GM04504 (cell line): ENCODE measurements at places on chromosomes 7 and 10.

GRCh38 chr7:47759056-47759706 is 177.3 kb upstream of the TNS3 start:
- DNase-seq = no peak

DNA sequence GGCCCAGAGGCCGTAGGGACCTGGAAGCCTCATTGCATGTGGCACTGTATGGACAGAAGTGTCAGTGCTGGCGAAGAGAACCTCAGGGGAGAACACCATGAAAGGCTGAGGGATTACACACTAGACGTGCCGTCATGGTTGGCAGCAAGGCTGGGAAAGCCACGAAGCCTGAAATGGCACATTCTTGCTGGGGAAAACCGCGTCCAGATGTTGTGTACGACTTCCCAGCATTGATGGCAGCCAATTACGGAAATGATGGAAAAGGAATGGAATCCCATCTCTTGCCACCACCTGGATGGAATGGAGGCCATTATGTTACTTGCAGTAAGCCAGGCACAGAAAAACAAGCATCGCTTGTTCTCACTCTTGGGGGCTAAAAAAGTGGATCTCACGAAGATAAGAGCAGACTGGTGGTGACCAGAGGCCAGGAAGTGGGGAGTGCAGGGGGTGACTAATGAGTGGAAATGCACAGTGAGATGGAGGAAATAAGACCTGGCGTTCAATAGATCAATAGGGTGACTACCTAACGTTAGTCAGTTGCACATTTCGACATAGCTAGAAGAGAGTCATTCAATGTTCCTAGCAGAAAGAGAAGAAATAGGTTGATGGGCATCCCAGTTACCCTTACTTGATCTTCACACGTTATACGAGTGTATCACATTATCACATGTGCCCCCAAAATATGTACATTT is 14.6 kb upstream of the PWWP2B start:
- peak; percentile 89 for DNase-seq

GRCh38 chr7:130814778-130815335 is 80.8 kb upstream of the KLF14 start:
- peak; percentile 22 for DNase-seq

- DNase-seq = no peak
Measured at GRCh38 chr10:95289003-95289920, 1.5 kb downstream of the PDLIM1 start.

GRCh38 chr7:119931230-119931824 is 341.6 kb upstream of the KCND2 start:
- DNase-seq = no peak

GRCh38 chr7:99105756-99106155 is 38.2 kb downstream of the SMURF1 start:
- no peak for DNase-seq

DNA sequence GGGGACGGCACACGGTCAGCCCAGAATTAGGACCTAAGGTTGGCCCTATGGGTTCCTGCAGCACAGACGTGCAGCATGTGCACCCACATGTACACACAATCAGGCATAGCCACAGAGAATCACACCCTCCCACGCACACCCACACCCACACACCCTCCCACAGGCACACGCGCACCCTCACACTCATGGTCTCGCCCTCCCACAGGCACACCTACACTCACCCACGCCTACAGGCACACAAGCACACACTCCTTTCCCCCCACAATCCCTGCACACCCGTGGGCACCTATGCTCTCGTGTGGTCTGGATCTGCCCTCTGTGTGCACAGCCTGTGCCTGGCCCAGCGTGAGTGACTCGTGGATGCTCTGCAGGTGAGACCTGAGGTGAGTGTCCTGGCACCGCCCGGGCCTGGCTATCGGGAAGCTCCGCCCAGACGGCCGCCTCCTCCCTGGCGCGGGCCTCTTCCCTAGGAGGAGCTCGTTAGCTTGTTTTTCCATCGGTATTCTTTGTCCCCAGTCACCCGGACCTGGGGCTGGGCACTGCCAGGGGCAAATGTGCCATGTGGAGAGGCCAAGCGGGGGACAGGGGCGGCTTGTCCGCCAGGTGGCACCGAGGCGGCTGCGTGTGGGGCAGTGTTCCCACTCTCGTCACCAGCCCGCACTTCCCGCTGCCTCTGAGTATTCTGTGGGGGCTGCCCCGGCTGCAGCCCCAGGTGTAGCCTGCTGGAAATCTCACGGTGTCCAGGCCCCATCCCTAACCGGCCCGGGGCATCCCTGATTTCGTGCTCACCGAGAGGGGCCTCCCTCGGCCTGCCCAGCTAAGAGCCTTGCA is 110.2 kb upstream of the FAM20C start:
- no peak for DNase-seq

DNA sequence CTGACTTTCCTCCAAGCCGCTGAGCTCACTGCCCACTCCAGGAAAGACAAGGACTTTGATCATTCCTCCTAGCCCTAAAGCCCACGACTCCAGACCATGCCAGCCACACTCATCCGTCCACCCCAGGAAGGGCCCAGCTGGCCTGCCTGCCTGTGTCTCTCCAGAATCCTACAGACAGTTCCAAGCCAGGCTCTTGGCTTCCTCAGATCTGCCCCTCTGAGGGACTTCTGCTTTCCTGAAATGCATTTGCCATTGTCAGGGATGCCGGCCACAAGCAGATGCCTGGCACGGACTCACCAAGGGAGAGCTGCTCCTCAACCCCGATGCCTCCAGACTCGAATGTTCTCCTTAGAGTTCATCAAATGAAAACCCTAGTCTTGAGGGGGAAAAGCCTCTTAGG is 155.8 kb downstream of the OAT start:
- no peak for DNase-seq

- DNase-seq = no peak
Measured at GRCh38 chr7:82019551-82020475, 250.0 kb upstream of the HGF start.

DNA sequence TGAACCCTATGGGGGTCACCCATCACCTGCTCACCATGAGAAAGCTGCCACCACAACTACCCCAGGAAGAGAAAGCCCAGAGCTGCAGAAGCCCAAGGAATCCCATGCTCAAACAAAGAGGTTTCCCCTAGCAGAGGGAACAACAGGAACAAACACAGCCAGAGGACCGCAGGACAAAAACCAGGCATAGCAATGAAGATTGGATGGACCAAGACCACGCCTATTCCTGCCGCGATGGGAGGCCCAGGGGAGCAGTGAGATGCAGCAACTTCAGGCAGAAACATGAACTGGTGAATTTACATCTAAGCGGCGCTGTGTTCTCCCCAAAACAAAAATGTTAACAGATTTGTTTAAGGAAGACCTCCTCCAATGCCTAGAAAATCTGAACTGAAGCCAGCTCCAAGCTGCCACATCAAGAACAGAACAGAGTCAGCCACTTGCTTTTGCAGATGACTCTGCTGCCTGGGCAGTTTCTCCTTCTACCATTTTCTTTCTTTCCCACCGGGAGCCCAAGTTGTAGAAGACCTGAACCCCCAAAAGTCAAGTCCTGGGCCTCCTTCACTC is 134.2 kb upstream of the NEBL start:
- no peak for DNase-seq

DNA sequence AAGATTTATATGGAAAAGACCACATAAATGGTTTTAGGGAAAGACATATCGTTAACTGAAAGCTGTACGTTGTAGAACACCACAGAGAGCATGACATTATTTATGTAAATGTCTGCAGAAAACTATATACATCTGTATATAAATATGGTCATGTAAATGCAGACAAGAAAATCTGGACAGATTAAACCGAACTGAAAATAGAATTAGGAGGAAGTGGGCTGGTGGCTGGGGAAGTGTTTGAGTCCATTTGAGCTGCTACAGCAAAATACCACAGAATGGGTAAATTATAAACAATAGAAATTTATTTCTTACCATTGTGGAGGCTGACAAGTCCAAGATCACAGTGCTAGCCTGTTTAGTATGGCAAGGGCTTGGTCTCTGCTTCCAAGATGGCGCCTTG is 56.3 kb upstream of the USP6NL start:
- no peak for DNase-seq

DNA sequence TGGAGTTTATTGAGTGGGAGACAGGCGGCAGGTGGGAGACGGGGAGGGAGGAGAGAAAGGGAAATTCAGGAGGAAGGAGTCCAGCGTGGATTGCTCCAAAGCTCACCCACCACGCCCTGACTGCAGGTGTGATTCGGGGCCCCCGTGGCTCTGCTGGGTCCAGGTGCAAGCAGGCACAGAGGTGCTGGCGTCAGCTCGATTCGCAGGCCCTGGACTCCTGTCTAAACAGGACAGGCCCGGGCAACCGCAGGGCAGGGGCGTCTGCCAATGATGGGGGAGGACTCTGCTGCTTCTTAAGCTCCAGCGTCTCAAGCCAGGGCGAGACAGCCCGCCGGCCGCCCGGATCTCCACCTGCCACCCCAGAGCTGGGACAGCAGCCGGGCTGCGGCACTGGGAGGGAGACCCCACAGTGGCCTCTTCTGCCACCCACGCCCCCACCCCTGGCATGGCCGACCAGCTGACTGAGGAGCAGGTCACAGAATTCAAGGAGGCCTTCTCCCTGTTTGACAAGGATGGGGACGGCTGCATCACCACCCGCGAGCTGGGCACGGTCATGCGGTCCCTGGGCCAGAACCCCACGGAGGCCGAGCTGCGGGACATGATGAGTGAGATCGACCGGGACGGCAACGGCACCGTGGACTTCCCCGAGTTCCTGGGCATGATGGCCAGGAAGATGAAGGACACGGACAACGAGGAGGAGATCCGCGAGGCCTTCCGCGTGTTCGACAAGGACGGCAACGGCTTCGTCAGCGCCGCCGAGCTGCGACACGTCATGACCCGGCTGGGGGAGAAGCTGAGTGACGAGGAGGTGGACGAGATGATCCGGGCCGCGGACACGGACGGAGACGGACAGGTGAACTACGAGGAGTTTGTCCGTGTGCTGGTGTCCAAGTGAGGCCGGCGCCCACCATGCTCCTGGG is at the start of gene CALML3:
TSS of gene CALML3 (plus strand) at position 321 of the 920 bp plus-strand sequence. CDS start at position 446, 125 bp downstream.
- no peak for DNase-seq

- DNase-seq = no peak
Measured at GRCh38 chr10:7484456-7485243, 73.8 kb upstream of the SFMBT2 start.
